Suppressor macrophage treated with lipopolysaccharide for 1 hour (primary cell): ENCODE measurements at places on chromosomes 11 and 22.

- no peak for DNase-seq
Measured at GRCh38 chr11:8814209-8814922, 96.6 kb upstream of the AKIP1 start.

DNA sequence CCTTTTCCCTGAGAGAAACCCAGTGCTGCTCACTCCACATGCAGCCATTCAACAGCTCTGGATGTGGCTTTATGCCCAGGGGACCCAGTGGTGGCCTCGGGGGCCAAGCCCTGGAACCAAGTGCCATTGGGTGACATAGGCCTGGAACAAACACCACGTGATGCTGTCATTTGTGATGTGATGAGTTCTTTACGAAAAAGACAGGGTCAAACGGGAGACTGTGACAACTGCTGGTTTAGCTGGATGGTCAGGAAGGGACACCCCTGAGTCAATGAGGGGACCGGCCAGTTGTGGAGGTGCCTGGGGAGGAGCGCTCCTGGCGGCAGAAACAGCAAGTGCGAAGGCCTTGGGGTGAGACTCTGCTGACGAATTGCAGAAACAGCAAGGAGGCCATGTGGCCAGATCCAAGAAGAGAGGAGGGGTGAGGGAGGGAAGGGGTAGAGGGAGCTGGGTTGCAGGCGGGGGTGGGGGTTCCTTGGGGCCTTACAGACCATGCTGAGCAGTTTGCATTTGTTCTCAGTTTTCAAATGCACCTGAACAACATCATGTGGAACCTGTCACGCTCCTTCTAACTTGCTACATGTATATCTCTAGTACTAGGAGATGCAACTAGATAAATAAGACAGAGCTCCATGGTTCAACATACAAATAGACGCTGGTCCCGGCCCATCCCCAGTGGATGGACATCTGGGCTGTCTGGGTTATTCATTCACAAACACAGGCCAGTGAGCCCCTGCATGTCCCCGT is 56.1 kb downstream of the IGLL5 start:
- no peak for DNase-seq

DNA sequence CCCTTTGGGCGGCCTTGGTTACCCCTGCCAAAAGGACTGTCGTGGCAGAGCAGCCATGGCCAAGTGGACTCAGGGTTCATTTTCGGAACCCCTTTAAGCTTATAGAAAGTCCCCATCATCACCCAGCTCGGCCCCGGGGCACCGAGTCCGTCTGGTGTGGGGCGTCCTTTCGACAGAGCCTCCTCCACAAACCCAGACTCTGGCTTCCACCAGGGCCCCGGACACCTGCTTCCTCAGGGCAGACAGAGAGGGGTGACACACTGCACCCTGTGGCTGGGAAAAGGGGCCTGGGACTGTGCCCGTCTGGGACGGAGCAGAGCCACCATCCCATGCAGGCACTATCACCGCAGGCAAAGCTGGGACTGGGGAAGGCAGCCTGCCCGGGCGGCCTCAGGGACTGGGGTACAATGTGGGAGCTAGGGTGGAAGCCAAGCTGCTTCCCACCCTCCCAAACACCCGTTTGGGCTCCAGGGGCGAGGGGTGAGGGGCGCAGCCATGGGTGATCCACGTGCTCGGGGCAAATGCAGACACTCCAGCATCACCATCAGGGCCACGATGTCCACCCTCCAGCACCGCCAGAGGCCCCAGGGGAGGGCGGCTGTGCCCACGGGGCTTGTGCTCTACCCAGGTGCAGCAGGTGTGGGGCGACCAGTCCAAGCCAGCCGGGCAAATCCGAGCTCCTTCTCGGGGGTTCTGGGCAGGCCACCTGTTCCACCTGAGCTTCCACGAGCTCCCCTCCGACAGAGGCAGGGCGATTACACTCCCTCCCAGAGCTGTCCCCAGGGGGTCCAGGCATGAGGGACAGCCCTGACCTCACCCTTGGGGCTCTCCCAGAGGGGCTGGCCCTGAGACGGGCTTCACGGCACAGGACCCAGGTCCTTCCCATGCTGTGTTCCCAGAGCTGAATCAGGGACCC is 11.7 kb upstream of the MRPL23 start:
- no peak for DNase-seq

DNA sequence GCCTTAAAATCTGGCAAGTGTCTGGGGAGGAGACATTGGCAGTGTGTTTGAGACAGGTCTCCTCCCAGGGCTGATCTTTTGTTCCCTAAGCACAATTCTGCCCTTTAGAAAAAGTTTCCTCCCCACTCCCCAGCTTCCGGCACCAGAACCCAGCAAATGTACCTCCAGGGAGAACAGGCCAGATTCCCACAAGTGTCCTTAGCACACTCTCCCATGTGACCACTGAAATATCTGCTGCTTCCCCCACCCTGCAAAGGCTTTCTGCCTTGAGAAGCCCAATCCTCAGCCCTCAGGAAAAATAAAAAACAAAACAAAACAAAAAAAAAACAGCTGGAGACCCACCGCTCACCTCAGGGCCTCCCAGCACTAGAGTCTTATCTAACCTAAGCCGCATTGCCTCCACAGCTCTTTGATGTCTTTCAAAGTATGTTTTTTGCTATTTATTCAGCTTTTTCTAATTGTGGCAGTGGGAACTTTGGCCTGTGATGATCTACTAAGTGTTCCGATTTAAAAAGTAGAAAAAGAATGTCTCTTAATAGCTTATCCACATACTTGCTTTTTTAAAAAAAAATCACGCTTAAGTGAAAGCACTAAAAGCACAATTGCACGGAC is 29.0 kb upstream of the FBLN1 start:
- no peak for DNase-seq

DNA sequence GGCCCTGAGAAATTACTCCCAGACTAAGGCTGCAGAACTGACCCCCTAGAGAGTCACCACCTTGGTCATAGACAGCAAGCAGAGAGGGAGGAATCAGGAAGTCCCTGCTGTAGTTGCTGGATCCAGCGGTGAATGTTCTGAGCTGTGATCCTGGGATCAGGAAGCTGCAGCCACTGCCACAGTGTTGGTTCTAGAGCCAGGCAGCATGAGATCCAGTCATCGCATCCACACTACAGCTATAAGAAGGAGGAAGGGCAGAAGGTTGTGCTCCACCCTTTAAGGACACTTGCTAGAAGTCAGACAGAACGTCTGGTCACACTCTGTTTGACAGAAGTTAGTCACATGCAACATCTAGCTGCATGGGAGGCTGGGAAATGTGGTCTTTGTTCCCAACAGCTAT is 104.7 kb upstream of the OR4B1 start:
- peak; percentile 58 for DNase-seq

- no peak for DNase-seq
Measured at GRCh38 chr11:115084231-115084630, 405.9 kb downstream of the NXPE2 start.

DNA sequence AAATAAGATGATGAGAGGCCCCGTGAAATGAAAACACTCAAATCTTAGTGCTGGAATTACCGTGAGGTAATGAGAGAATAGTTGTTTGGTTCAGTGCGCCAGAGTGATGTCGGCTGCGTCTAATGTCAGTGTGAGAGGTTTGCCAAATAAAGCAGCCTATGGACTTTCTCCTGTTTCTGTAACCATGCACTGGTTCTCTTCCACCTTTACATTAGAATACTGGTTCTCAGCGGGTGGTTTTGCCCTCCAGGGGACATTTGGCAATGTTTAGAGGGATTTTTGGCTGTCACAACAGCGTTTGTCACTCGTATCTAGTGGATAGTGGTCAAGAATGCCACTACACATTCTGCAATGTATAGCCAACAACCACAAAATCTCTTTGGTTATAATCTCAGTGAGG is 1.1 kb downstream of the OOSP4B start:
- no peak for DNase-seq

DNA sequence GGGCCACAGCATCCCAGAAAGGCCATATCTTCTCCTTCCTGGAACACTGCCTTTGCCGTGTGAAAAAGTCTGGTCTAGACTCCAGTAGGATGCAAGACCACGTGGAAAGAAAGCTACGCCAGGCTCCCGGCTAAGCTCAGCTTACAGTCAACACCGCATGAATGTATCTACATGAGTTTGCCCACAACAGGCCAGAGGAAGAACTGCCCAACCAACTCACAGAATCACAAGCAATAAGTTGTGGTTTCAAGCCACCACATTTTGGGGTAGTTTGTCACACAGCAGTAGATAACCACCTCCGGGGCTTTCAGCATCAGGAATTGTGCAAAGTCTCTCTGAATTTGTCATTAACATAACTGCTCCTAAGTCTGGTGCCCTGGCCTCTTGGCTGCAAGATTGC is 27.3 kb downstream of the HSPA8 start:
- peak; percentile 8 for DNase-seq

- no peak for DNase-seq
Measured at GRCh38 chr11:19073454-19074415, 13.2 kb upstream of the MRGPRX2 start.

DNA sequence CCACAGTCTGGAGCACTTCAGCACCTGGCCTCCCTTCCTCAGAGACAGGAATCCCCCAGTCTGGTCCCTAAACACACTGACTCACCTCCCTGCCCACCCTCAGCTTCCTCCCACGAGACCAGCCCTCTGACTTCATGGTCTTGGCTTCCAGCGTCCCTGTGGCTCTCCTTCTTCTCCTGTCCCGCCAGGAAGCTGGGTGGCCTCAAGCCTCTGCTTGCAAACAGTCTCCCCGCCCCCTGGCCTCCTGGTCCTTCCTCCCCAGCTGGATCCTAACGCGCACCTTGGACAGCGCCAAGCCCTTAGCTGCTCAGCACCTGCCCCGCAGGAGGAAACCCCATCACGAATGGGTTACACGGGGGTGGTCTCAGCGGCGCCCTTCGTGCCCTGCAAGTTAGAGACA is 4.5 kb downstream of the NCF4 start:
- DNase-seq: peak; percentile 83

GRCh38 chr22:30875481-30876215 is 92.9 kb downstream of the MORC2 start:
- no peak for DNase-seq

GRCh38 chr11:57434640-57435546 is 8.0 kb upstream of the SLC43A3 start:
- DNase-seq: peak; percentile 95

- no peak for DNase-seq
Measured at GRCh38 chr22:46017166-46017565, 40.2 kb upstream of the WNT7B start.

- peak; percentile 8 for DNase-seq
Measured at GRCh38 chr11:102111011-102111786, 952 bp downstream of the YAP1 start.
